Endothelial cell of umbilical vein (primary cell): ENCODE measurements at places on chromosomes 11 and 22.

DNA sequence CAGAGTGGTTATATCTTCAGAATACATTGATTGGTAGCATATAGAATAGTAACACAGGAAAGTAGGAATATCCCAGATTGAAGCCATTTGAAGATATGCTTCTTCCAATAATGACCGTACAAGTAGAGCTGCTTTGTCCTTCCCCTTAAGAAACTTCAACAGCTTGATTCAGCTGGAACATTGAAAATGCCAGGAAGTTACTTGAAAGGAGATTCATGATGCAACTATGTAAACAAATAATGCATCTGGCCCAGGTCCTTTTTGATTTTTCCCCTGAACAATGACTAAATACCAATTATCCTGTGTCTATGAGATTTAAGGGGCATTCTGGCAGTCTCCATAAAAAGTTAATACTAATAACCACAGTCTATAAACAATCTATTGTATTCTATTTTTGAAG lies 3.0 kb downstream of the DKK3 start:
- no peaks in the 10 kb centered on the region for H3K27me3 ChIP-seq
- peak overlapping the region; percentile 37 for H3K27ac ChIP-seq
- peaks cover 4% of the 10 kb centered on the region for H3K36me3 ChIP-seq
- no peak overlapping the region for H3K4me3 ChIP-seq
- DNase-seq = peak; percentile 76
- H3K4me1 ChIP-seq = peaks cover 37% of the 10 kb centered on the region

- no peaks in the 10 kb centered on the region for H3K4me1 ChIP-seq
- DNase-seq = no peak
- no peak overlapping the region for H3K27ac ChIP-seq
- no peaks in the 10 kb centered on the region for H3K36me3 ChIP-seq
- H3K4me3 ChIP-seq = no peak overlapping the region
Observed at GRCh38 chr11:70472240-70472639, 73.9 kb downstream of the CTTN start.

- H3K27me3 ChIP-seq = no peaks in the 10 kb centered on the region
- no peak overlapping the region for H3K27ac ChIP-seq
- H3K36me3 ChIP-seq = peaks cover 8% of the 10 kb centered on the region
- H3K4me1 ChIP-seq = no peaks in the 10 kb centered on the region
Observed at GRCh38 chr11:34135439-34135838, 30.0 kb downstream of the NAT10 start.

- H3K4me3 ChIP-seq = no peak overlapping the region
- H3K36me3 ChIP-seq = no peaks in the 10 kb centered on the region
- H3K27me3 ChIP-seq = no peaks in the 10 kb centered on the region
- DNase-seq = no peak
- no peaks in the 10 kb centered on the region for H3K4me1 ChIP-seq
Observed at GRCh38 chr11:117087446-117087845, 10.8 kb downstream of the SIK3 start.

DNA sequence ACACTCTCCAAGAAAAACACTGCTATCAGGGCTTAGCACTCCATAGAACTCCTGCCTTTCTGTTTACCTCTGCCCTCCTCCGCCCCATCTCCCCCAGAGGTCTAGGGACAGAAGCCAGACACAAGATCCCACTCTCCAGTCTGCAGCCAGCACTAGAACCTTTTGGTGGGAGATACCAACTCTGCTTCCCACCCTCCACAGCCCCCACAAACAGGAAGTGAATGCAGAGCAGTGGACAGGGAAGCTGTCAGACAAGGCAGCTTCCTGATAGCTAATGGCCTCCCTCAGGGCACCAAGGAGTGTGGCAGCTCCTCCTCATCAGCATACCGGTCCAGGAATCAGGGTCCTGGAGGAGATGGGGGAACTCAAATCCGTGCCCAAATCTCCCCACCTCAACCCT lies 5.1 kb downstream of the SCN4B start:
- no peak overlapping the region for H3K27ac ChIP-seq
- no peak for DNase-seq
- no peaks in the 10 kb centered on the region for H3K36me3 ChIP-seq
- H3K4me3 ChIP-seq = no peak overlapping the region
- H3K4me1 ChIP-seq = no peaks in the 10 kb centered on the region

- no peak for DNase-seq
- H3K36me3 ChIP-seq = no peaks in the 10 kb centered on the region
- no peaks in the 10 kb centered on the region for H3K27me3 ChIP-seq
- peaks cover 3% of the 10 kb centered on the region for H3K4me1 ChIP-seq
- no peak overlapping the region for H3K27ac ChIP-seq
- H3K4me3 ChIP-seq = no peak overlapping the region
Observed at GRCh38 chr11:69344570-69345145, 50.7 kb downstream of the MYEOV start.

GRCh38 chr11:99567334-99567956 lies 546.7 kb downstream of the CNTN5 start:
- H3K27me3 ChIP-seq = no peaks in the 10 kb centered on the region
- no peak for DNase-seq
- H3K36me3 ChIP-seq = no peaks in the 10 kb centered on the region
- H3K4me1 ChIP-seq = no peaks in the 10 kb centered on the region

DNA sequence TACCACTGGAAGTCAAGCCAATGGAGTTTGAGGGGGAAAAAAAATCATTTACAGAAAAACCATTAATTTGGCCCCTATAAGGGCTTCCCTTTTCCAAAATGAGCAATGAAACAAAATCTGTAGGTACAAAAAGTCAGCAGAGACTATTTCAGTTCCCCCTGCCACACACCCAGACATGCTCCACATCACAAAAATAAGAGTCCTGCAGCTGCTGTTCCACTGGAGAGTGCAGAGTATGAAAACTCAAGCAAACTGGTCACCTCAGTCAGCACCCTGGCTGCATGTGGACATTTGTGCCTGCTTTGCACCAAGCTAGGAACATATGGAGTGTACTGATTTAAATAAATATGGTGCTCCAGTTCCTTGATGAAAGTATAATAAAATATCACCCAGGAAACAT lies 15.1 kb downstream of the POU2AF1 start:
- no peaks in the 10 kb centered on the region for H3K27me3 ChIP-seq
- H3K4me3 ChIP-seq = no peak overlapping the region
- H3K36me3 ChIP-seq = no peaks in the 10 kb centered on the region
- no peak overlapping the region for H3K27ac ChIP-seq

DNA sequence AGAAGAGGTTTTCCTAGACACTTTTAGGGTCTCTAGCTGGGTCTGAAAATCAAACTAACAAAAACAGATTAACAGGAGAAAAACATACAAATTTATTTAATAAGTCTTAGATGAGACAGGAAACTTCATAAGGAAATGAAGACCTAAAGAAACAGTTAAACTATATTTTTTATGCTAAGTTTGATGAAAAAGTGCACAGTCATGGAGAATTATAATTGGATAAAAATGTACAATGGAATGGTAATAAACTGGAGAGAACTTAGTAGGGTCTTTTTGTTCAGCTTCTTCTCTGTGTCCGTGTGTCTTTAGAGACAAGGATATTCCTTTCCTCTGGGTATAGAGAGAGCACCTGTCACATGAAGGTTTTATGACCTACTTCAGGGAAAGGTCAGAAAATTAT lies 323.4 kb downstream of the RAB38 start:
- H3K4me3 ChIP-seq = no peak overlapping the region
- H3K27me3 ChIP-seq = no peaks in the 10 kb centered on the region
- H3K4me1 ChIP-seq = no peaks in the 10 kb centered on the region
- DNase-seq = no peak
- H3K27ac ChIP-seq = no peak overlapping the region
- no peaks in the 10 kb centered on the region for H3K36me3 ChIP-seq

DNA sequence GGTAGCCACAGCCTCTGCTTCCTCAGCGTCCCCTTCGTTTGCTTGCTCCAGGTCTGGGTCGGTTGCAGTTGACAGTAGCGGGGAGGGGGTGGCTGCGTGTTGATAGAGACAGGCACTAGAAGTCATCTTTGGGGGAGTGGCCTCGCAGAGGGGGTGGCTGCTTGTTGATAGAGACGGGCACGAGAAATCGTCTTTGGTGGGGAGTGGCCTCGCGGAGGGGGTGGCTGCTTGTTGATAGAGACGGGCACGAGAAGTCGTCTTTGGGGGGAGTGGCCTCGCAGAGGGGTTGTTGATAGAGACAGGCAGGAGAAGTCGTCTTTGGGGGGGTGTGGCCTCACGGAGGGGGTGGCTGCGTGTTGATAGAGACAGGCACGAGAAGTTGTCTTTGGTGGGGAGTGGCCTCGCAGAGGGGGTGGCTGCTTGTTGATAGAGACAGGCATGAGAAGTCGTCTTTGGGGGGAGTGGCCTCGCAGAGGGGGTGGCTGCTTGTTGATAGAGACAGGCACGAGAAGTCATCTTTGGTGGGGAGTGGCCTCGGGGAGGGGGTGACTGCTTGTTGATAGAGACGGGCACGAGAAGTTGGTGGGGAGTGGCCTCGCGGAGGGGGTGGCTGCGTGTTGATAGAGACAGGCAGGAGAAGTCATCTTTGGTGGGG lies 328.3 kb downstream of the TBC1D22A start:
- no peak overlapping the region for H3K27ac ChIP-seq
- no peaks in the 10 kb centered on the region for H3K36me3 ChIP-seq
- H3K27me3 ChIP-seq = no peaks in the 10 kb centered on the region

- DNase-seq = no peak
- no peaks in the 10 kb centered on the region for H3K27me3 ChIP-seq
- no peaks in the 10 kb centered on the region for H3K4me1 ChIP-seq
- H3K27ac ChIP-seq = no peak overlapping the region
- no peaks in the 10 kb centered on the region for H3K36me3 ChIP-seq
- no peak overlapping the region for H3K4me3 ChIP-seq
Observed at GRCh38 chr11:29682856-29683255, 334.0 kb downstream of the KCNA4 start.

- no peak for DNase-seq
- H3K4me3 ChIP-seq = no peak overlapping the region
- no peaks in the 10 kb centered on the region for H3K36me3 ChIP-seq
- H3K27me3 ChIP-seq = peaks cover 12% of the 10 kb centered on the region
- no peak overlapping the region for H3K27ac ChIP-seq
Observed at GRCh38 chr11:36558571-36559413, 9.0 kb upstream of the RAG1 start.
